ENCODE measurements at places on chromosomes 11 and 22.

GRCh38 chr22:38397189-38398085, 57.6 kb downstream of the KCNJ4 start:
- peak; percentile 75 for DNase-seq

GRCh38 chr11:128522943-128523518, 64.3 kb downstream of the ETS1 start:
- DNase-seq = no peak

DNA sequence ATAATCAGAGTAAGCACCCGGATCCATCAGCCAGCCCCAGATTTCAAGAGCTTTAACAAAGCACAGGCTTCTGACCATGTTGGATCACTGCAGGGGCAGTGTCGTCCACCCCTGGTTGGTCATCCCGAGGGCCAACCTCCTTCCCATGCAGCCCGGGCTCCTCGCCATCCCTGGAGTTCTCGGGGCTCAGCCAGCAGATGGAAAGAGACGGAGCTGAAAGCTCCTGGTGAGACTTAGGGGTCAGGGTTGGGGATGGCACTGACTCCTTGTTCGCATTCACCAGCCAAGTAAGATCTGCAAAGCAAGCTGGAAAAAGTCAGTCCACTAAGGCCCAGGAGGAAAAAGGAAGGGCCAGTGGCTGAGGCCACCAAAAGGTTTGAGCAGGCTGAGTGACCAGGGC, 888.9 kb downstream of the BRD1 start:
- DNase-seq = no peak

DNA sequence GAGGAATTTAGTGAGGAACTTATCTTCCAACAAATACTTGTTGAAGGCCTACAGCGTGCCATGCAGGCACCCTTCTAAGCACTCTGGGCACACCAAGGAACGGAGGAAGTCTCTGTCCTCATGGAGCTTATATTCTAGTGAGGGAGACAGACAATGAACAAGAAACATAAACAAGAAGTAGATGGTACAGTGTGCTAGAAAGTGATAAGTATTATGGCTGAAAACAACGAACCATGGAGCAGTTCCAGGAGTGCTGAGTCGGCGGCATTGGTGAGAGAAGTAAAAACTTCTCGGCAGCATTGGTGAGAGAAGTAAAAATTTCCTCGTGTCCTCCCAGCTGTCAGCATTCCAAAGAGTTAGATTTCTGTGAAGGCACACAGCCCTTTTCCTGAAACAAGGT, 53.2 kb downstream of the FAM76B start:
- peak; percentile 56 for DNase-seq

DNA sequence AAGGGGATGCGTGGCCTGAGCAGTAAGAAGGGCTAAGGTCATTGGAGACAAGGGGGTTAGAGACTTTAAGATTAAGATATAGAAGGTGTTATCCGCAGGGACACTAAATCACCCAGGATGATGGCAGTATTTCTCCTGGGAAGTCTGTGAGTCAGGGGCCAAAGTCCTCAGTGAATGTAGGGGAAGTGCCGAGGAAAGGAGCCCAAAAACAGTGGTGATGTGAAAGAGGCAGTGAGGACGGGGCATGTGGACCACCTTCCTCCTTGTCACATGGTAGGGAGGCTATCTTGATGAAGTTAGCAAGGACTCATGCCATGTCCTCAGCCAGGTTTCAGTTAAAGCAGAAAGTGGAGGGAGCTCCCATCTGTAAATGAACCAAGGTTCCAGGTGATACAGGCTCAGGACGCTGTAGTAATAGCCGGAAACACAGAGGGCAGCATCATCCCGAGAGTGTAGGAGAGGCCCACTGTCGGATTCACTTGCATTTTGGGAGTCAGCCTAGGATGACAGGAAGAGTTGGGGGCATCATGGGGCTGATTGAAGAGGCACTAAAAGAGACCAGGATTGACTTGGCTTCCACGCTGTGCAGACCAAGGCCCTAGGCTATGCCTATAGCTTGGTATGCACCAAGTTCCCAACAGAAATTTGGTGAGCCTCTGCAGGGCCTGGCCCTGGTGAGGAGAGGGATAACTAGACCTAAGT, 33.5 kb downstream of the WEE1 start:
- DNase-seq = no peak

GRCh38 chr11:133834682-133835592, 10.4 kb downstream of the SPATA19 start:
- DNase-seq = peak; percentile 82

- DNase-seq = peak; percentile 38
Measured at GRCh38 chr11:14237444-14237961, 121.5 kb downstream of the RRAS2 start.

DNA sequence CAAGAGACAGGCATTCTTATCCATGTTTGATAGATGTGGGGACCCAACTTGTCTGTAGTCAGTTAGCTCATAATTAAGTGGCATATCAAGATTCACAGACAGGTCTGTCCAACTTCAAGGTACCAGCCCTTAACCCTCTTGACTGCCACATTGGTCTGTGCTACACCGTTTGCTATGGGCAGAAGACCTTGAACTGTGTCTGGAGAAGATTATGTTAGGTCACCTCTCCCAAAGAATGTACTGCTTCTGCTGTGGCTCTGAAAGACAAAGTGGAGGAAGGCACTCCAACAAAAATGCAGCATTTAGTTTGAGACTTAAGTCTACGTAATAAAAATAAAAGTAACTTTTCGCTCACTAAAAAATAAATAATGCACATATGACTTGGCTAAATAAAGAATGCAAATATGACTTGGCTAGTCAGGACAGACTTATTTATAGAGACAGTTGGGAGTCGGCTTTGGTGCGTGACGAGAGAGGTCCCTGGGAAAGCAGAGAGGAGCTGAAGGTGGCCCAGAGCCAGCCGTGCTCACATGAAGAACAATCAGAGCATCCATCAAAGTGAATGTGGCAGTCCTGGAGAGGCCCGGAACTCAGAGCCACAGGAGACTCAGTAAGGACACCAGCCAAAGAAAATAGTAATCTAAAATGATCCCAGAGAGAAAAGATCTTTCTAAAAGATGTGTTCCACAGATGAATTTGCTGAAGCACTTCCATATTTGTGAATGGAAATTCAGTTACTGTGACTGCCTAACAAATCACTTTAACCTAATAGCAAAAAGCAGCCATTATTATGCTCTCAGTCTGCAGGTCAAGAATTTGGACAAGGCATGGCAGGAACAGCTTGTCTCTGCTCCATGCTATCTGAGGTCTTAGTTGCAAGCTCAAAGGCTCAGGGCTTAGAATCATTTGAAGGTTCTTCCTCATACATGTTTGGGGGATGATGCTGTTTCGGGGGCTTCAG, 35.0 kb downstream of the CWC15 start:
- DNase-seq = no peak

GRCh38 chr11:118939404-118939915, 13.7 kb upstream of the BCL9L start:
- no peak for DNase-seq

- no peak for DNase-seq
Measured at GRCh38 chr11:6648501-6648900, 7.1 kb downstream of the DCHS1 start.

DNA sequence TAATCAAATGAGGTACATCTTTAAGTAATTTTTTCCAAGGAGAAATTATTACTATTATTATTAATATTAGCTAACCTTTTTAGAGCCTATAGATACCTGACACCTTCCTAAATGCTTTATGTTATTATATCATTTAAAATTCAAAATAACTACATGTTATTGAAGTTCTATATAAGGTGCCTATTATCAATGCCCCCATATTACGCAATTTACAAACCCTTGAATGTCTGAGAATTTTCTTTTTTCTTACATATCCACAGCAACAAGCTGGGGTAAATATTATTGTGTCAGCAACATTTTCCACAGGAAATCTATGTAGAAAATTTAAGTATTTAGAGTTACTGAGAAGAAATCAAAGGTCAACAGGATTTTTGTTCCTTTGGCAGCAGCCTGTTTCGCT, 327.3 kb downstream of the NXPE2 start:
- no peak for DNase-seq

DNA sequence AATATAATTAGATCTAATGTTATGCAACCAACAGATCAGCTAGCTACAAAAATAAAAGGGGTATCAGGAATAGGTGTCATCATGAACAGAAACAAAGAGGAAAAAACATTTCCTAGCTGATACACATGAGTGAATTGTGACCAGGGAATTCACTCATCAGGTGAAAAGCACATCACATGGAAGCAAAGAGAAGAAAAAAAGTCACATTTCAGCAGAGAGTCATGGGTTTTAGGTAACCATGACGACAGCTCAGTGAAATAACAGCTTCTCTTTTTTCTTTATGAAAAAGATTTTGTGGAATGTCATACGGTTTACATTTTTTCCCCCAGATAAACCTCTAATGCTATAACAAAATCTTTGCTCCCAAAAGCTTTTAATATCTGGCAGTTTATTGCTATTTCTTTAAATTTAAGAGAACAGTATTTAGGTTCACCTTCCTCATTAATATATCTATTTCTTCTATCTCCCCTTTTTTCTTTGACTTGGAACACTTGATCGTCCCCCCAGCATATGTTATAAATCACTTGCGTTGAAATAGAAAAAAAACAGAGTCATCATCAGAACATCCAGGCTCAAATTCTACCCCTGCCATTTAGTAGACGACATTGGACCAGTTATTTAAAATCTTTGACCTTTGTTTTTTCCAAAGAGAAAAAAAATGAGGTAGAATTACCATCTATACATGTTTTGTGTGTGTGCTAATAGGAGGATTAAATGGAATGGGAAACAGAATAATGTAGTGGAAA, 5.3 kb downstream of the TYR start:
- DNase-seq = peak; percentile 51

DNA sequence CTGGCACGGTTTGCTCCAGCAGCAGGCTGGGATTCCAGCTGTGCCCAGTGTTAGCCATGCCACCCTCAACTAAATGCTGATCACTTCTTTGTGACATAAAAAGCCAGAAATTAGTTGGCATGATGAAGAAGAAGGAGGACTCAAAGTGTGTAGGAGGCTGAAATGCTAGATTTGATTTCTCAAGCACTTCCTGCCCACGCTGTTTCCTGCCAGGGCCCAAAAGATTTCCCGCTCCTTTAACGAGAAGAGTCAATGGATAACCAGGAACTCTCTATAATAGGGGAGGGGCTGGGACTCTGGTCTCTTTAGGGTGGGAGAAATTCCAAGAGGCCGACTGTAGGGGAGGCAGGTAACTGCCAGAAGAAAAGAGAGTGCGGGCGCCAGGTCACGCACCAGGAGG, 26.4 kb downstream of the APOL3 start:
- DNase-seq = no peak

DNA sequence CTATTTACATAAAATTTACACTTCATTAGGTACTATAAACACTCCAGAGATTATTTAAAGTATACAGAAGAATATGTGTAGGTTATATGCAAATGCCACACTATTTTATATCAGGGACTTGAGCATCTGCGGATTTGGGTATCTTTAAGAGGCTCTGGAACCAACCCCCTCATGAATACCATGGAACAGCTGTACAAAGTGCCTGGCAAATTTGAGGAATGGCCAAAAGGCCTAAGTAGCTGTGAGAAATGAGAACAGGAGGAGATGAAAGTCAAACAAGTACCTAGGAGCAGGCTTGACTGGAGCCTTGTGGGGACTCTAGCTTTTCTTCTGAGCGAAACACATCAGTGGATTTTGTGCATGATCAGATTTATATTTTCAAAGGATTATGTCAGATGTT, 149.3 kb downstream of the RBFOX2 start:
- DNase-seq = no peak

GRCh38 chr22:37681556-37682049, 4.5 kb upstream of the NOL12 start:
- DNase-seq = peak; percentile 83

GRCh38 chr11:14067686-14068085, 105.2 kb downstream of the SPON1 start:
- DNase-seq = no peak

- DNase-seq = no peak
Measured at GRCh38 chr22:33922349-33922681, 2.0 kb upstream of the LARGE1 start.

- DNase-seq = no peak
Measured at GRCh38 chr22:22834204-22834603, 53.4 kb upstream of the IGLL5 start.

DNA sequence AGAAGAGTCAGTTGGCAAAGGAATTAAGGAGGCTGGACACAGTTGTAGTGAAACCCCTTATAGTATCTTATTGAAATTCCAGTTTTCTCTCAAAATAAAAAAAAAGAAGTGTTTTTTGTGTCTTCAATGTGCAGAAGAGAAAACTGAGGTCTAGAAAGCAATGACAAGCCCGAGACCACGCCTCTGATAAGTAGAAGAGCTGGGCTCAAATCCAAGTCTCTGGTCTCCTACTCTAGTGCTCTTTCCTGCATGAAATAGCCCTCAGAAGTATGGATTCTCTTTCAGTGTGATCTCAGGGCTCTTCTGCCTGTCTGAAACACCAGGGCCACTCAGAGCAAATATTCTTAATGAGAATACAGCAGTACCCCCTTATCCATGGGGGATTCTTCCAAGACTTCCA, 200.9 kb downstream of the KIF18A start:
- DNase-seq = peak; percentile 65

DNA sequence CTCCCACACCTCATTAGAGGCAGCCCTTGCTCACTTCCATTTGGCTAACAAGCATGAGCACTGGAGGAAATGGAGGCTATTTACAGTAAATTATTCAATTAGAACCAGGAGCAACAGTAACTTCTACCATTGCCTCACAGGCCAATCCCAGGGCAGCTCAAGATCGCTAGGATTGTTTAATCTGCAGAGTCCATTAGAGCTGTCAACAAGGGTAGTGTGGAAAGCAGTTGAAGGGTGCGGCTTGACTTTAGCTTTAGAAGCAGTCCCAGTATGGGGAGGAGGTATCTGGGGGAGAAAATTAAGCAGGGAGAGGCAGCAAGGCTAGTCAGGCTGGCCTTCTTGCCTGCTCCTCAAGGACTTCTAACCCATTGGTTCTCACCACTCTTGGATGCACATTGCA, 38.3 kb upstream of the CYP2R1 start:
- no peak for DNase-seq

DNA sequence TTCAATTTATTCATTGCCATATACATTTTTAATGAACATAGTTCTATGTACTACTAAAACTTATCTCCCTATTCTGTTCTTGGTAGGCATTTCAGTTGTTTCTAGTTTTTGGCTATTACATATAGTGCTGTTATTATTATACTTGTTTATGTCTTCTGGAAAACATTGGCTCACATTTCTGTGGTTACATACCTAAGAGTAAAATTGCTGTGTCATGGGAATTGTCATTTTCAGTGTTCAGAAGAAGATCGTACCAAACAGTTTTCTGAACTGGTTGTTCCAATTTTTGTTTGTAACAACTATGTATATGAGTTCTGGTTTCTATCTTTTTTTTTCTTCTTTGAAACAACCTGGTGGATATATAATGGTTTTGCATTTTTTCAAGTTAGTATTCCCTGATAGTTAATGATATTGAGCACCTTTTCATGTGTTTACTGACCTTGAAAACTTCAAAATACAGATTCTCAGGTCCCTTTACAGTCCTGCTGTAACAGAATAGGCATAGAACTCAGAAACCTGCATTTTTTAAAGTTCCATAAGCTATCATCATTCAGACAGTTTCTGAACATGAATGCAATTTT, 230.7 kb downstream of the JRKL start:
- DNase-seq = peak; percentile 78

DNA sequence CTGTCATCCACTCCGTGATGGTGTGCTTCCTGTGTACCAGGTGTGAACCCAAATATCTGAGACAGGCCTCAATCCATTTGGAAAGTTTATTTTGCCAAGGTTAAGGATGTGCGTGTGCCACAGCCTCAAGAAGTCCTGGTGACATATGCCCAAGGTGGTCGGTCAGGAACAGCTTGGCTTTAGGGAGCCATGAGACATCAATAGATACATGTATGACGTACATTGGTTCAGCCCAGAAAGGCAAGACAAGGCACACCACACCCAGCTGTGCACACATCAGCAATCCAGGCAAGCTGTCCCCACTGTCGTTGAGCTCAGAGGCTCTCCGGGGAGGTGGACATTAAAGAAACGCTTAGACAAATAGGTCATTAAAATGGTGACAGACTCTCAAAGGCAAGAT, 56.8 kb upstream of the SHANK2 start:
- no peak for DNase-seq
